ENCODE measurements at places on chromosomes 7 and 10.

- DNase-seq, result no peak
Measured at GRCh38 chr10:112958275-112958995, 8.4 kb downstream of the TCF7L2 start.

- no peak for DNase-seq
Measured at GRCh38 chr7:2231992-2232765, 566 bp downstream of the MAD1L1 start.

DNA sequence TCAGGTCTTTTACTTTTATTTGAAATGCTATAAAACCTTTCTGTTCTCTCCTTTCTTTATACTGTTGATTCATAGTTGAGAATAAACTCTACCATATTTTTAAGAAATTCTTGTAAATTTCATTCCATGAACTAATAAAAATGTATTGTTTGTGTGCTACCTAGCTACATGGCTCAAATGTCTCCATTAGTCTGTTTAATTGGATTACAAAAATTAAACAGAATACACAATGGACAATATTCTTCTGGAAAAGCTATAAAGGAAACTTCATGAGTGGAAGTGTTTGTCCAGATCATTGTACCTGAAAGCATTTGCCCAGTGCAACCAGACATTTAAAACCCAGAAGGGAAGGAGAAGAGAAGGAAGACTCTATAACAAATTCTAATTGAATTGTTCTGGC is 20.1 kb downstream of the KCND2 start:
- DNase-seq, result no peak

GRCh38 chr10:80197972-80198916 is 7.1 kb downstream of the ANXA11 start:
- no peak for DNase-seq

GRCh38 chr10:117734731-117735405 is 192.3 kb downstream of the EMX2 start:
- DNase-seq, result no peak

DNA sequence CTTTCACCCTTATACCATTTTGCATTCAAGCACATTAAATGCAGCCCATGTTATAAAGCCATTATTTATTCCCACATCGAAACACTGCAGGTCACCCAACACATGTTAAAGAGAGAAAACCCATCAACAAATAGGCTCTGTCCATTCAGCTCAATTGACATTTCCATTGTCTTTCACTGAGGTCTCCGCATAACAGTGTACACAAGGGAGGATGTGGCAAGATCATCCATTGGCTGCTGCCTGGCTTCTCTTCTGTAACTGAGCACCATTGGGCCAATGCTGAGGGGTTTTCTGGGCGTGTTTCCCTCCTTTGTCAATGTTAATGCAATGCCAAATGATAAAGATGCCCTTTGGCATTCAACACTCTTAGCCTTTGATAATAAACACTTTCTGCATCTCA is 278.1 kb upstream of the SP4 start:
- DNase-seq, result no peak

GRCh38 chr10:22611425-22612115 is 102.8 kb downstream of the PIP4K2A start:
- no peak for DNase-seq

DNA sequence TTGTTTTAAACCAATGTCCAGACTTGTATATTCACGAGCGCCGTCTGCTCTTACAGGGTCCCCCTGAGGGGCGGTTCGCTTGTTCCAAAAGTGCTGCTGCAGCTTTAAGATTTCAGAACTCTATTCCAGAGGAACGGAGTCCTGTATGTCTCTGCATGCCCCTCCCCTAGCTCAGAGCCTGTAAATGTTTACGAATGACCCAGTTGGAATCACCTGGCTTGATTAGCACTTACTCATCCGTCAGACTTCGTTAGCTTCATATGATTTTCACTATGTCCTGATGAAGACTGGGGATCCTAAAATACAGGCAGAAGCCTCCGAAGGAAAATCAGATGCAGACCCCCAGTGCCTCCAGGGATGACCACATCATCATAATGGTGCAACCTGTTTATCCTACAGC is 4.5 kb upstream of the CHST15 start:
- no peak for DNase-seq

- no peak for DNase-seq
Measured at GRCh38 chr7:148863324-148863723, 20.8 kb downstream of the EZH2 start.

DNA sequence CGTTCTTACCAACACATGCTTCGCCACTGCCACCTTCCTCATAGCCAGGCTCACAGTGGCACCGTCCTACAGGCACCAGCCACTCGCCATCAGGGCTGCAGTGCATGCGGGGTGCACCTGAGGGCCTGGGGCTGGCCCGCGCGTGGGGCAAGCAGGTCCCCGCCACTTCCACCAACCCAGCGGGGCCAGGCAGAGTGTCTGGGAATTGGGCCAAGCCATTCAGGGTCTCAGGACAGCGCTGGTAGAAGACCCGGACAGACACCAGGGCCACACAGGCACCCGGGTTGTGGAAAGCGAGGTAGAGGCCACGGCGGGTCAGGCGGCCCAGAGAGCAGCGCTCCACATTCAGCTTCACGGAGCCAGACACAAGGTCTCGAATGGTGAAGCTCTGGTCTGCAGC is 9.0 kb downstream of the EPHA1 start:
- no peak for DNase-seq

- no peak for DNase-seq
Measured at GRCh38 chr7:124652237-124652636, 113.4 kb downstream of the GPR37 start.

DNA sequence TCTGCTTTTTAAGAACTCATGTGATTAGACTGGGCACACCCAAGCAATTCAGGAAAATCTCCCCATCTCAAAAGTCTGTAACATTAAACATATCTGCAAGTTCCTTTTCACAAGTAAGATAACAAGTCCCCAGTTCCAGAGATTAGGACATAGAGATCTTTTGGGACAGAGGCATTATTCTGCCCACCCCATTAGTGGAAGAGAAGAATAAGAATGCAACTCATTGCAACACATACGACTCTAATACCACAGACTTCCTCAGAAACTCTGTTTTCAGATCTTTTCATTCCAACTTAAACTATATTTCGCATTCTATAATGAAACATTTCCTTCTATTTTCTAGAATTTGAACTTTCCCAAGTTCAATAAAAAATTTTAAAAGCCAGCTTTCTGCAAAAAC is 137.7 kb downstream of the SEMA3C start:
- no peak for DNase-seq

- peak; percentile 35 for DNase-seq
Measured at GRCh38 chr10:133388236-133388972, 5.6 kb upstream of the MTG1 start.

DNA sequence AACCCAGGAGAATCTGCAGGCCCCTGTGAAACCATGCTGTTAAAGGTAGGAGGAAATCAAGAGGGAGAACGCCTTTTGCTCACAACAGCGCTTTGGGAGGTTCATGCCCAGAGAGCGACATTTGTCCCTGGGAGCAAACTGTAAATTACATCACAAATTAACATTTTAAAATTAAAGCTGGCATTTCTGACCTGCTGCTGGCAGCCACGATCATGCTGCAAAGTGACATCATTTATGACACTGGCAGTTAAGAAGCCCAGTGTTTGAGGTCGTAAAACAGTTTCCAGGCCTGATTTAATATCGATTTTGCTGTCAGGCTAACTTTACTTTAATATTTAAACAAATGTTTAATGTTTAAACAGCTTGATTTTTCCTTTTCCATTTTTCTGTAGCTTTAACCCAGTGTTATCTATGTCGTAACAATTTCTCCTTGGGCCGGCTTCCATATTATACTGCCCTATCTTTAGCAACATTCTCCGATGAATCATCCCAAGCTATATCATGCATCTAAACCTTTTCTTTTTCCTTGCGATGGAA is 86.5 kb upstream of the NPVF start:
- DNase-seq, result no peak

- DNase-seq, result no peak
Measured at GRCh38 chr10:130844310-130844709, 467.2 kb downstream of the TCERG1L start.

DNA sequence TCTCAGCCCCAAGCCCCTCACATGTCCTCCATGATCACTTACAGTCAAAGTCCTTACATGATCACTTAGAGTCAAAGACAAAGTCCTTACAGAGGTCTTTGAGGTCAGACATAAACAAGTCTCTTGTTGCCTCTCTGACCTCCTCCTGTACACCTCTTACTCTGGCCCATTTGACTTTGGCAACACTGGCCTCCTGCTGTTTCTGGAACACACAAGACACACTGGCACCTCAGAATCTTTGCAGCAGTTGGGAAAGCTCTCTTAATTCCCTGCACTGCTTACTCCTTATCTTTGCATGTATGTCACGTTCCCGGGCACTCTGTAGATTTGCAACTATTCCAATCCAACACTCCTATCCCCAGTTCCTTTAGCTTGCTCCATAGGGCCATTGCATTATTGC is 102.3 kb downstream of the NSUN6 start:
- no peak for DNase-seq

GRCh38 chr10:113692271-113692670 is 12.6 kb downstream of the CASP7 start:
- DNase-seq, result no peak

DNA sequence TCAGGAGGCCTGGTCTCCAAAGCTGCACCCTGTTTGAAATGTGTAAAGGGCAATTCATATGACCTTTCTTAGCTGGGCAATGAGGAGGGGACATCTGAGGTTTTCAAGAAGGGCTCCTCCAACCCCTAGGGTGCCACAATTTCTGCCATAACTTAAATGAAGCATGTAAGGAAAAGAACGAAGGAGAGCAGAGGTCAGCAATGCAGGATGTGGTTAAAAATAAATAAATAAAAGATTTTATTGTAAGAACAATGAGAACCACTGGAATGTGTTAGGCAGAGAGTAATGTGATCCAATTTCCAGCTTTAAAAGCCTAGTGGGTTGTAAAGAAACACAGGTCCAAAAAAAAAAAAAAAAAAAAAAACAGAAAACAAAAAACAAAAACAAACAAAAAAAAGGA is 673.1 kb downstream of the TNS3 start:
- DNase-seq, result no peak

DNA sequence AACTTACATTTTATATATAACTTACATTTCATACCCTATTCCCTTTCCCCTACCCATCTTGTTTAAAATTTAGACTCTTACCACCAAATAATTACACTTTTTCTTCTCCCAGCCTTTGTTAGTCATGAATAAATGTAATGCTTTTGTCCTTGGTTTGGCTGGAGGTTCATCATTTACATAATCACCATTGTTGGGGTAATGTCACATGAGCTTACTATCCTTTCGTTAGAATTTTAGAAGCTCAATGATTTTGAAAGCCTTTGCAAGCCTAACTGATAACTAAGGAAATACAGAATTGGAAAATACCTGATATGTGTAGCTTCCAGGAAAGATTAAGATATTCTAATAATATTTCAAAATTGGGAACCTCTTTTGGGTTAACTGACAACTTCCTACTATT is 171.7 kb downstream of the PLXDC2 start:
- DNase-seq, result no peak

GRCh38 chr10:127690176-127690835 is 46.7 kb upstream of the FOXI2 start:
- DNase-seq, result no peak

DNA sequence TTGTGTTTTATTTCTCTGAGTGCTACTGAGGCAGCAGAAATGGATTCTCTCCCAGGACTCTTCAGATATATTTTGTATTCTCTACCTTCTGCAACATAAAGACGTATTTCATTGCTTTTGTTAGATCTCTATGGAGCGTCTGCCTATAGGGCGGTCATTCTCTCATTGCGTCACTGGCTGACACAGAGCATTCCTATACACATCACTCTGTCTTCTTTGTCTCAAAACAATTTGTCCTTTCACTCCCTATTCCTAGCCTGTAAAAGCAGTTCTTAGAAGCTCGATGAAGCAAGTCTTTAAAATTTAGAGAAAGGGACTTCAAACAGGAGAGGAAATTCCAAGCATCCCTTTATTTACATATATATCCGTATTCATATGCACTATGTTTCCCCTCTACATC is 120.6 kb downstream of the CPED1 start:
- DNase-seq, result no peak

- no peak for DNase-seq
Measured at GRCh38 chr10:14383266-14383665, 52.5 kb upstream of the FRMD4A start.

DNA sequence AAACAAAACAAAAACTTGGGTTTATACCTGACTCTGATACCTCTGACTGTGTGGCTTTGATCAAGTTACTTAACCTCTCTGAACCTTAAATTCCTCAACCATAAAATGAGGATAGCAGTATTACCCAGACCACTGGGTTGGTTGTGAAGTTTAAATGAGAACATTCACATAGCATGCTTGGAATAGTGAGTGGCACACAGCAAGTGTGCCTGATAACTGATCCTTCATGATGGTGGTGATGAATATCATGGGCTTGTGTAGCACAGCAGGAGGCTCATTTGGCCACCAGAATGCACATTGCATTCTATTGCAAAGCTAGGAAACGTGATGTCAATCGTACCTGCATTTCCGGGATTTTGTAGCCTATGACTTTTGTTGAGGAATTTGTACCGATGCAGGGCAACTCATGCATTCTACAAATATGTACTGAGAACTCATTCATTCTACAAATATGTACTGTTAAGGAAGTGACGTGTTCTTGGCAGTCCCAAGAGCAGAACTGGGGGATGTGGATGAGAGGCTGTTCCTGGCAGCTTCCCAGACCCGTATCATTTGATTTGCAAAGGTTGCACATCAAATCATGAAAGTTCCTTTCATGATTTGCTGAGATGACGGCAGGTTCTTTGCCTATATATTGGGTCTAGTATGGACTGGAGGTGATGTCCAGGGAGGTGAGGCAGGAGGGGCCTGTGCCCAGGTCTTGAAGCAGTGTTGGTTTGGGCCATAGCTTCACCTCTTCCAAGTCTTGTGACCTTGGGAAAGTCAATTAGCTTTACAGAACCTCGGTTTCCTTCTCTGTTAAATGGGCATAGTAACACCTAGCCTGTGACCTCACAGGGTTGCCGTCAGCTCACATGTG is 94.6 kb upstream of the SMNDC1 start:
- DNase-seq, result no peak

DNA sequence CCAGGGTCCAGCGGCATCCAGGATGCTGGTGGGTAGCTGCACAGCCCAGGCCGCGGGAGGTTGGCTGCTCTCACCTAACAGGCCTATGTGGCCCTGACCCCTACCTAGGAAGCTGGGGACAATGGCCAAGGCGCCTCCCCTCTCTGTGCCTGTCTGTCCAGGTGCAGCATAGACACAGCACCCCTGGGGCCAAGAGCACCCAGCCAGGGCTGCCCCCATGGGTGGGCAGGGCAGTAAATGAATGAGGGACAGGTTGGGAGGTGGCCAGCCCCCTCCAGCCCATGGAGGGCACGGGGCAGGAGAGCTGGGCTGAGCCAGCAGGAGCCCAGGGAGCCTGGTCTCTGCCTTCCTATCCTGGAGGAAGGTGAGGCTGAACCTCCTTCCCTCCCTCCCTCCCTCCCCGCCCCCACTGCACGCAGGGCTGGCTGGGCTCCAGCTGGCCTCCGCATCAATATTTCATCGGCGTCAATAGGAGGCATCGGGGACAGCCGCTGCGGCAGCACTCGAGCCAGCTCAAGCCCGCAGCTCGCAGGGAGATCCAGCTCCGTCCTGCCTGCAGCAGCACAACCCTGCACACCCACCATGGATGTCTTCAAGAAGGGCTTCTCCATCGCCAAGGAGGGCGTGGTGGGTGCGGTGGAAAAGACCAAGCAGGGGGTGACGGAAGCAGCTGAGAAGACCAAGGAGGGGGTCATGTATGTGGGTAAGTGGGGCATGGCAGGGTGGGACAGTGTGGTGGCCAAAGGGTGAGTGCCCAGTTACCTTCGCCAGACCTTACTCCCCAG is at the start of gene SNCG:
TSS of gene SNCG (plus strand) at position 484 of the 785 bp plus-strand sequence. CDS start at position 583, 99 bp downstream.
- DNase-seq, result no peak

GRCh38 chr7:21704359-21704758 is 161.5 kb downstream of the DNAH11 start:
- DNase-seq, result no peak
